ENCODE measurements at places on chromosomes 7 and 10.
A peak's percentile ranks its signal among the peaks of the same experiment; 100 is the strongest.

GRCh38 chr10:22643775-22644174, 70.6 kb downstream of the PIP4K2A start:
- no peak for DNase-seq

- no peak for DNase-seq
These were observed at the start of gene TACC2 for GRCh38 chr10:121988361-121989324. Gene TACC2, plus strand, starts transcription at chr10:121989163. Its CDS starts 32,819 bp downstream, at chr10:122021982.

DNA sequence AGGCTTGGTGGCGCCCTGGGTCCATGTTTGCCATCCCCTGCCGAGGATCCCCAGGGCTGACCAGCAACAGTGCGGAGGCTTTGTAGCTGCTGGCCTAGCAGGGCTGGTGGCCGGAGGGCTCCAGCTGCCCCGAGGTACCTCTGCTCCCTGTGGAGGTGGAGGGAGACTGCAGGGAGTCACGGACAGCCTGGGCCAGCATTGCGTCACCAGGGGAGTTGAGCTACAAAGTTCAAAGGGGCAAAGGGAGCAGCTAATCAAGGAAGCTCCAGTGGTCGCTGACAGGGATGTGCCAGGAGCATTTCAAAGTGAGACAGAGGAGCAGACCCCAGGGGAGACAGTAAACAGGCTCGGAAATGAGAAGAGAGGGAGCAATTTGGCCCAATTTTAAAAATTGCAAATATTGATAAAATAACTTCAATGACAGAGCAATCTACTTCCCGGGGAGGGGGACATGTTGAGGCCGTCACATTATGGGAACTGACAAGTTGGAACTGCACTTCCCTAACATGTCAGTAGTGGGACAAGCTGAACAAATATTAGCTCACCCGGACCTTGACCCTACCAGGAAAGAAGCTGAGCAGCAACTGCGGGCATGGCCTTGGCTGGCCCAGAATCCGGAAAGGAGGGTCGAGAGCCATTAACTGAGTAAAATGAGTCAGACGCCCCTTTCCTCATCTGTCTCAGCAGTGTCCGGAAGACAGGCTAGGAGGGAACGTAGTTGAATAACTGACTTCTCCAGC, 39.4 kb downstream of the BTBD16 start:
- no peak for DNase-seq

- DNase-seq, result peak; percentile 99
These were observed 322.0 kb upstream of the SEMA3D start for GRCh38 chr7:85508642-85509410.

Data from fibroblast of upper back skin (primary cell).